ENCODE measurements at places on chromosomes 12 and 14.

GRCh38 chr14:68788275-68788995 lies 4.4 kb downstream of the ZFP36L1 start:
- DNase-seq: no peak

- no peak for DNase-seq
Measured at GRCh38 chr12:4849115-4849541, 60.6 kb upstream of the KCNA1 start.

GRCh38 chr14:90777830-90778485 lies 38.3 kb downstream of the TTC7B start:
- DNase-seq: no peak

- no peak for DNase-seq
Measured at GRCh38 chr14:33679461-33680225, 271.2 kb downstream of the EGLN3 start.

DNA sequence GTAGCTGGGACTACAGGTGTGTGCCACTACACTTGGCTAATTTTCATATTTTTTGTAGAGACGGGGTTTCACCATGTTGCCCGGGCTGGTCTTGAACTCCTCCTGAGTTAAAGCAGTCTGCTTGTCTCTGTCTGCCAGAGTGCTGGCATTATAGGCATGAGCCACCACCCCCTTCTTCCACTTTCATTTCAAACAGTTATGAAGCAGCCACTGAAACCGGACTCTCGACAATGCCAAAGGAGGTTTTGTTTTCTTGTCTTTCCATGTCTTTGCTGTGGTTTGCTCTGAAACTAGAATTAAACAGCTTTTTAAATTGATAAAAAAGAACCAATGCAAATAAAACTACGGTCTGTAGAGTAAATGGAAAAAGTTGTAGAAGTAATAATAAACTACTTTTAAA lies 30.4 kb downstream of the RAP1B start:
- peak; percentile 71 for DNase-seq

GRCh38 chr14:102941419-102942011 lies 19.1 kb downstream of the AMN start:
- no peak for DNase-seq

Data from activated CD4-positive, alpha-beta T cell treated with anti-CD3 and anti-CD28 coated beads for 36 hours (primary cell).